A549 treated with CpdA at 1 μM for 4 hours (cell line): ENCODE measurements at places on chromosomes 6 and 20. TPM values are rescaled to one million over a fixed set of nuclear protein-coding genes. Genes with fewer than 3 reads are reported as not detected.

GLP1R gene
- total RNA-seq: not detected in 5 replicates

OR12D1 gene
- total RNA-seq: not detected in 5 replicates

ANGPT4 gene
- 0.03 TPM in 1 of 5 replicates, not detected in the others for total RNA-seq

NDUFAF4 gene
- total RNA-seq: 33.0 to 53.9 TPM (median 50.0 TPM) in 5 replicates

ULBP2 gene
- total RNA-seq: 2.9 to 3.9 TPM (median 3.7 TPM) in 5 replicates

GPR6 gene
- total RNA-seq: not detected in 5 replicates

CALHM4 gene
- total RNA-seq: not detected in 5 replicates

RRAGD gene
- total RNA-seq: 3.1 to 4.2 TPM (median 3.4 TPM) in 5 replicates

WFDC12 gene
- not detected in 5 replicates for total RNA-seq

DAAM2 gene
- total RNA-seq: 0.01 to 0.06 TPM in 2 of 5 replicates, not detected in the others

RAB5IF gene
- 183 to 308 TPM (median 275 TPM) in 5 replicates for total RNA-seq

SMPDL3A gene
- 2.2 to 2.8 TPM (median 2.5 TPM) in 5 replicates for total RNA-seq

SLC35D3 gene
- total RNA-seq: 0.06 to 0.15 TPM (median 0.06 TPM) in 4 of 5 replicates, not detected in the other

AVP gene
- not detected in 5 replicates for total RNA-seq

KIF6 gene
- 0.17 to 0.48 TPM (median 0.22 TPM) in 5 replicates for total RNA-seq

SAMD3 gene
- total RNA-seq: not detected in 5 replicates

TPMT gene
- 5.8 to 7.1 TPM (median 6.3 TPM) in 5 replicates for total RNA-seq

HCRTR2 gene
- not detected in 5 replicates for total RNA-seq

HM13 gene
- total RNA-seq: 190 to 266 TPM (median 248 TPM) in 5 replicates

MOXD1 gene
- total RNA-seq: 1.5 to 2.9 TPM (median 1.6 TPM) in 5 replicates

SNX14 gene
- 31.2 to 50.5 TPM (median 37.0 TPM) in 5 replicates for total RNA-seq

ENTPD6 gene
- 85.1 to 107 TPM (median 101 TPM) in 5 replicates for total RNA-seq

CST9 gene
- total RNA-seq: not detected in 5 replicates

PRSS35 gene
- total RNA-seq: 0.03 to 0.14 TPM (median 0.06 TPM) in 4 of 5 replicates, not detected in the other

HLA-DQB1 gene
- not detected in 5 replicates for total RNA-seq

ZNF334 gene
- total RNA-seq: not detected in 5 replicates

ADGB gene
- not detected in 5 replicates for total RNA-seq

SIRPD gene
- not detected in 5 replicates for total RNA-seq

AGER gene
- total RNA-seq: 1.2 to 2.3 TPM (median 1.7 TPM) in 5 replicates

BLOC1S5 gene
- 6.5 to 9.2 TPM (median 6.9 TPM) in 5 replicates for total RNA-seq

KHDRBS2 gene
- total RNA-seq: not detected in 5 replicates

PAX1 gene
- 0.09 TPM in 1 of 5 replicates, not detected in the others for total RNA-seq

MROH8 gene
- total RNA-seq: 0.79 to 1.3 TPM (median 0.96 TPM) in 5 replicates

FAM162B gene
- total RNA-seq: not detected in 5 replicates
